Activated CD4-positive, alpha-beta T cell treated with anti-CD3 and anti-CD28 coated beads for 24 hours (primary cell): ENCODE measurements at places on chromosomes 4 and X.

DNA sequence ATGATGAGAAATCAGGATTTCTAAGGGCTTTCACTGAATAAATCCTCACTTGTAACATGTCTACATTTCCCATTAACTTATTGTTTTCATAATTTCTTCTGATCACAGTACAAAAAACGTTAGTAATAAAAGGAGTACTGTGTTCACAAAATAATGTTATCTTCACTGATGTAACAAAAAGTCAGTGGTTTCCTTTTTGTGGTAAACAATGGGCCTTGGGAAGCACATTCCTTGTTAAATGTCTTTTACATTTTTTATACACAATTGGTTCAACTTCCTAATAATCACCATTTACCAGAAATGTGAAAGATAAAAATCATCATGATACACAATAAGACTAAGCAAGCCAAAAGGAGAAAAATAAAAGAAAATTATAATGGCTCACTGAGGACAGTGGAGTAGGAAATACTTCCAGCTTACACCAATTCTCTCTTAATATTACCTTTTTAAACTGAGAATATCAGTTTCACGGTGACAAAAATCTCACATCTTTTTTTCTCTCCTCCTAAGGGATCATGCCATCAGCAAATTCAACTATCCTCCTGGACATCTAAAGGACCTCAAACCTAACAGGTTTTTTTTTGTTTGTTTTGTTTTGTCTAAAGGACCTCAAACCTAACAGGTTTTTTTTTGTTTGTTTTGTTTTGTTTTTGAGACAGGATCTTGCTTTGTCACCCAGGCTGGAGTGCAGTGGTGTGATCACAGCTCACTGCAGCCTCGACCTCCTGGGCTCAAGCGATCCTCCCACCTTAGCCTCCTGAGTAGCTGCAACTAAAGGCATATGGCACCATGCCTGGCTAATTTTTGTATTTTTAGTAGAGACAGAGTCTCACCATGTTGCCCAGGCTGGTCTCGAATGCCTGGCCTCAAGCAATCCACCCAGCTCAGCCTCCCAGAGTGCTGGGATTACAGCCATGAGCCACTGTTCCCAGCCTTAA is 57.3 kb downstream of the FRYL start:
- no peak for DNase-seq

- no peak for DNase-seq
Observed at GRCh38 chrX:46838974-46839480, 2.2 kb downstream of the RP2 start.

DNA sequence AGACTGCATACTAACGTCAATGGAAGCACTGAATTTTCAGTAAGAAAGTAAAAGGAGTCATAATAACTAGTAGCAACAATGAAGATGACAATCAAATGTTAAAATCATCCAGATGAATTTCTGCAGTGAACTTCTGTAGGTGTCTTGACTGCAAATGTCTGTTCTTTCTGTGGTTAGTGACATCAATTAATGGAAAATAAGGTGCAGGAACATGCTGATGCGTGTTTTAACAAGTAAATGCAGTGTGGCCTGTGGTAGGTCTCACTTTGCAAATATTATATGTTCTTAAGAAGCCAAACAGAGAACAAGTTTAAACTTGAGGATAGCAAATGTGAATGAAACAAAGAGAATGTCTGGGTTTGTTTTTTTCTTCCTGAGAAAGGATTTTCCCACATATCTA is 2.6 kb upstream of the DTHD1 start:
- DNase-seq = no peak

DNA sequence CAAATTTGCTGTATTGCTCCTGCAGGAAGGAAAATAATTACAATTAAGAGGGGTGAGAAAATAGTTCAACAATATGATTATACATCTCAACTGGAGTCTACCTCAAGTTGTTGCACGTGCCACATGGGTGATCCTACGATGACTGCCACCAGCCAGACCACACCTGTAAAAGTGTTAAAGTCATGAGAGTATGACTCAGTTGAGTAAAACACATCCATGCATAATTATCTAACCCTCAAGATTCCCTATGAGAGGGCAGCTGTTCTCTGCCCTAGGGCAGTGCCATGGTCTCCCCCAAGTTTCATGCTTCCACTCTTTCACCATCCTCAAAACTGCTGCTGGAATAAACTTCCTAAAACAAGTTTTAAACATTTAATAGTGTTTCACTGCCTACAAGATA is 44.1 kb downstream of the QRFPR start:
- no peak for DNase-seq

DNA sequence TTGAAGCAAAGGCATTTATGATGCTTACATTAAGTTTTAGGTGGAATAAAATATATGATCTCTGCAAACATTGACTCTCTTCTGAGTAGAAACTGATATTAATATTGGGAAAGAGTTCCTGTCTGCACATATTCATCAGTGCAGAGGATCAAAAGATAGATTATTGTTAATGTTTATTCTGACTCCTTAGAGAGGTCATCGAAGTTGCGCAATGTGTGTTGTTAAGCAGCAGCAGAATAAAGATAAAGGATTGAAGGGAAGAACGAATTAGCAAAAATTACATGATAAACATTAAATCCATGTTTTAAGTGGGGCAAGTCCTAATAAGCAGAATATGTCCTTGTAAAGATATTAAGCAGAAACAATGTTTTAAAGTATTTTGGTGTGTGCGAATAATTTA is 72.6 kb upstream of the MBNL3 start:
- no peak for DNase-seq

- DNase-seq = no peak
Observed at GRCh38 chr4:14065406-14065805, 437.9 kb upstream of the BOD1L1 start.

DNA sequence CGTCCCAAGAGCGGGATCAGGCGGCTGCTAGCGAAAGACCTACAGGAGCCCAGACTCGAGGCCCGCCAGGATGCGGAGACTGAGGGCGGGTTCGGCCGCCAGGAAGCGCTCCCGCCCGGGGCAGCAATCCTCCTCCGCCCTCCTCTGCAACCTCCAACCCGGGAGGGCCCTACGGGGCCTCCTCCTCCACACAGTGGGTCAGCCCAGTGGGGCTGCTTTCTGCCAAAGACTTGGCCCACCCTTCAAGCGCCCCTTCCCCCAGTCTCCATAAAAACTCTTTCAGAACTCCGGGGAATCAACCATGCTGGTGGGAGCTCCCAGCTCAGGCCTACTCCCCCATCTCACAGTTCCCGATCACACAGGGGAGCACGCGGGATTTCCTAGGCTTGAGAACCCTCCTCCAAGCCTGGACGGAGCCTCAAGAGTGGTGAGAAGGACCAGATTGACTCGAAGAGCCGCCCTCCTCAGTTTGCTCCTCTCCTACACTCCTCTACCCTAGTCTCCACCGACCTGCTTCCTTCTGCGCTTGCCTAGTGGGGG is 77.5 kb downstream of the RLIM start:
- DNase-seq = no peak

- no peak for DNase-seq
Observed at GRCh38 chr4:31983246-31983645, 1263.1 kb downstream of the PCDH7 start.

GRCh38 chr4:176387571-176387970 is 67.8 kb downstream of the SPCS3 start:
- no peak for DNase-seq

DNA sequence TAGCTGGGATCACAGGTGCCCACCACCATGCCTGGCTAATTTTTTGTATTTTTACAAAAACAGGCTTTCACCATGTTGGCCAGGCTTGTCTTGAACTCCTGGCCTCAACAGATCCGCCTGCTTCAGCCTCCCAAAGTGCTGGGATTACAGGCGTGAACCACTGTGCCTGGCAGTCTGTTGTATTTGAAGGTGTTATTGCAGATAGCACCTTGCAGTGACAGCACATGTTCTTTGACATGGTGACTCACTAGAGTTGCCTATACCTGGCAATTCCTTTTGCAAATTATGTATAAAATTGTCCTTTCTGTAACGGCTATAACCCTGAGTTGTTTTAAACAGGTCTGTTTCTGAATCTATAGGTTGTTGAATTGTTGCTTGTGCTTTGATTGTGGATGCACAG is 7.9 kb downstream of the OGT start:
- DNase-seq = no peak

- no peak for DNase-seq
Observed at GRCh38 chr4:97645071-97645821, 498.0 kb downstream of the STPG2 start.
